ENCODE measurements at places on chromosomes 3 and 15.

GRCh38 chr15:84752700-84753099 lies 4.3 kb downstream of the ZNF592 start:
- no peak for DNase-seq

DNA sequence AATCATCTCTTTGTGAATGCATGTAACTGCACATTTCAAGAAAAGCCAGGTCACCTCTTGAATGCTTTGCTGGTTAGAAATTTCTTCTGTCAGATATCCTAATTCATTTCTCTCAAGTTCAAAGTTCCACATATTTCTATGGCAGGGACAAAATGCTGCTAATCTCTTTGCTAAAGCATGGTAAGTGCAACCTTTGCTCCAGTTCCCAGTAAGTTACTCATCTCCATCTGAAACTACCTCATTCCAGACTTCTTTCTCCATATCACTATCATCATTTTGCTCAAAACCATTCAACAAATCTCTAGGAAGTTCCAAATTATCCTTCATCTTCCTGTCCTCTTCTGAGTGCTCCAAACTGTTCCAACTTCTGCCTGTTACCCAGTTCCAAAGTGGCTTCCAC lies 230.6 kb downstream of the ZMAT3 start:
- no peak for DNase-seq

- no peak for DNase-seq
These were observed 25.3 kb downstream of the PLA2G4D start for GRCh38 chr15:42069025-42069424.

- DNase-seq: no peak
These were observed 3.8 kb downstream of the SUCNR1 start for GRCh38 chr3:151877269-151877668.

GRCh38 chr3:4928277-4928789 lies 50.9 kb upstream of the BHLHE40 start:
- no peak for DNase-seq

Measured in mucosa of descending colon (tissue), 3 donors.